ENCODE measurements at places on chromosomes 5 and 9.

DNA sequence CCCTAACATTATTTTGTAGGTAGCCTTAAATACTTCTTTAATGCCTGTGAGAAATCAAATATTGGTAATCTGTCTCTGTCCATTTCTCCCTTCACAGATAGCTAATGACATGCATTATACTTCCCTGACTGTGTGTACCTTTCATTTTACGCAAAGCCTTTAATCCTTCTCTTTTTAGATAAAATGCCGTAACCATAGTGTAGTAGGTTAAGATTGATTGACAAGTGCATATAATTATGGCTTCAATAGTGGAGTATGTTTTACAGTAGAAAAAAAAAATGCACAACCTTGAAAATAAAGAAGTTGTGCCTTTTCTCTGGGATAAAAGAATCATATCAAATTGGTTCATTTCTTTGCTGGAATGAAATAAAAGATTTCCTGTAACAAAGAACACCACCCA lies 559.6 kb upstream of the GRAMD2B start:
- DNase-seq: no peak

DNA sequence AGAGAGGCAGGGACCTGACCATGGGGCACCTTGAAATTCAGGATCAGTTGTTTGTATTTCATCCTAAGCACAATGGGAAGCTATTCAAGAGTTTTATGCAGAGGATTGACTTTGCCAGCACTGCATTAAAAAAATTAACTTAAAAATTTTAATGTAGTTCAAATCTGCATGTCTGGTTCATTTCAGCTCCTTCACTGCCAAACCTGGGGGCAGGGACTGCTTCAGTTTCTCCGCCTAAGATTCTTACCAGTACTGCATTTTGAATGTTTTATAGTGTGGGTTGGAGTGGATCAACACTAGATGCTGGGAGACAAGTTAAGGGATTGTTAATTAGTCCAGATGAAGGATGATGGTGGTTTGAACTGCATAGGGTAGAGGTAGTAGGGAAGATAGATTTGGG lies 15.7 kb upstream of the MSMP start:
- DNase-seq: no peak

GRCh38 chr5:87421307-87421706 lies 8.6 kb upstream of the CCNH start:
- no peak for DNase-seq

- no peak for DNase-seq
Measured at GRCh38 chr9:126114409-126114760, 212.2 kb upstream of the MVB12B start.

GRCh38 chr5:34498572-34498971 lies 157.6 kb upstream of the RAI14 start:
- no peak for DNase-seq

GRCh38 chr5:68149189-68149588 lies 66.4 kb upstream of the PIK3R1 start:
- DNase-seq: no peak

- no peak for DNase-seq
Measured at GRCh38 chr9:121950441-121950840, 142.7 kb downstream of the TTLL11 start.

DNA sequence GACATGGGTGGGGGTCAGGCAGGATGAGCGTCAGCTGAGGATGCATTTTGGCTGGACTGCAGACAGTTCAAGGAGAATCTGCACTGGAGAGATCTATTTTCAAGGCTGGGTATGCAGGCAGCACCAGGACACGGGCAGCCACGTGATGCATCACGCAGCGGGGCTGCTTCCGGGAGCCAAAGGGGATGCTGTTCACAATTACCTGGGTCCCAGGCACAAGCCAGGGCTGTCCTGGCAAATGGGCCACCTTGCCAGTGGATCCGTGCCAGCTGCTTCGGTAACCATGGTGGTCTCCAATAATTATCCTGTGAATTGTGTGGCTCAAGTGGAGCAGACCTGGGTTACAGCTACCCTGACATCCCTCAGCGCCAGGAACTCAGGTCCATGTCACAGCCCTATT lies 17.5 kb downstream of the DBH start:
- no peak for DNase-seq

DNA sequence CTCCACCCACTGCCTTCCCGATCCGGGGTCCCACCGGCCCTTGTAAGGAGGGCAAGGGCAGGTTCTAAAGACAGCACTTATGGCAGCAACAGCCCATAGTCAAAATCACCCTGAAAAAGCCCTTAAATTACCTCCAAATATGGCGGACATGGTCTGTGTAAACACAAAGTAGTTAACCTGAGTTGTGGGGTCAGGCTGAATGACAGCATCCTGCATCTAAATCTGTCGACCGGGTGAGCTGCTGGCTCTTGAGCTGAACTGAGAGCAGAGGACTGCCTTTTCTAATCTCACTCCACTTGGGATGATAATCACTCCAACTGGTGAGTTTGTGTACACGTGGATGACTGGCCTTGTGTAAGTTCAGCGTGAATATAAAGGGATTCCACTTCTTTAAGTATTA lies 249.6 kb downstream of the DENND1A start:
- DNase-seq: no peak

- peak; percentile 29 for DNase-seq
Measured at GRCh38 chr5:77180167-77181081, 30.1 kb upstream of the PDE8B start.

DNA sequence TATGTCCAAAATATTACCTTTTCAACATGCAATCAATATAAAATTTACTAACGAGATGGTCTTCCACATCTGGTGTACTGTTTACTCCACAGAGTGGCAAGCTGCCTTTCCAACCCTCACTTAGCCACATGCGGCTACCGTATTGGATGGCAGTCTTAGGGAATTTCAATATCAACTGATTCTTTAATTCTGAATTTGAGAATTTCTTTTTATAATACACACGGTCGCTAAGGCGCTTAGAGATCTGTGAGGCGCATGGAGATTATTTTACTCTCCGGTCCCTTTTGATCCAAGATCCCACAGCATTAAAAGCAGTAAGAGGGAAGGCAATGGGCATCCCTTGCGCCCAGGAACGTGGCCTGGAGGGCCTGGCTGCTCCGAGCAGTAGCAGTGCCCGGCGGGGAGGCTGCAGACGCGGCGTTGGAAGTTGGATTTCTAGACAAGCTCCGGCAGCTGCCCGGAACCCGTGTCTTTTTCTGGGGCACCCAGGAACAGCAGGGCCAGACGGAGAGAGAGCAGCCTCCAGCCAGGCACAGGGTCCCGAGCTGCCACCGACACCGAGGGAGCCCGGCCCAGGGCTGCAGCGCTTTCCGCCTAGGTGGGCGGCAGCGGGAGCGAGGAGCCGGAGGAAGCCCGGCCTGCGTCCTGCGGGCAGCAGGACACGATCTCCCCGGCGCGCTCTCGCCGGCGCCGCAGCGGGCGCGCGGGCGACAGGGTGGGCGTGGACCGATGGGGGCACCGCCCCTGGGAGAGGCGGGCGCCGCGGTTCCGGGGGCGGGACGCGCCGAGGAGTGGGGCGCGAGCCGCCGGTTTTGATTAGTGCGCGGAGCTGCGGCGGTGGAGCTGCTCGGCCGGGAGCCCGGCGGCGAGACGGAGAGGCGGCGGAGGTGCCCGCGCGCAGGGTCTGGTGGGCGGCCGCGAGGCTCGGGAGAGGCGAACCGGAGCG lies at the start of gene UGCG:
Gene UGCG (plus strand): TSS at position 819 of the 946 bp plus-strand sequence. CDS start 402 bp downstream, outside the sequence.
- peak; percentile 96 for DNase-seq

GRCh38 chr5:105101577-105101976 lies 1539.0 kb upstream of the NUDT12 start:
- peak; percentile 62 for DNase-seq

GRCh38 chr5:6448622-6449464 lies at the start of gene UBE2QL1:
Gene UBE2QL1, plus strand, starts transcription at chr5:6448859. Its CDS starts 35 bp downstream, at chr5:6448894.
- peak; percentile 22 for DNase-seq

DNA sequence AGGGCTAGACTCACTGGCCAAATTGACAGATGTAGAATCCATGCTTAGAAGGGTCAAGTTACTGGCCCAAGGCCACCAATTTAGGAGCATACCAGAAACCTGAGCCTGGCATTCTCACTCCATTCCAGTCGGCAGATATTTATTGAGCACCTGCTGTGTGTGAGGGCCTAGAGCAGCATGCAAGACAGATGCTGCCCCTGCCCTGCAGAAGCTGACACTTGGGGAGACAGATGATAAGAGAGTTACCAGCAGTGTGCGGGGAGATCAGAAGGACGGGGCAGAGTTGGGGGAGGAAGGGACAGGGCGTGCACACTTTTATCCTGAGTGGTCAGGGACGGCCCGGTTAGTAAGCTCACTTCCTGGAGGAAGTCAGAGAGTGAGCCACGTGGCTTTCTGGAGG lies 111.5 kb upstream of the RAPGEF1 start:
- peak; percentile 45 for DNase-seq

DNA sequence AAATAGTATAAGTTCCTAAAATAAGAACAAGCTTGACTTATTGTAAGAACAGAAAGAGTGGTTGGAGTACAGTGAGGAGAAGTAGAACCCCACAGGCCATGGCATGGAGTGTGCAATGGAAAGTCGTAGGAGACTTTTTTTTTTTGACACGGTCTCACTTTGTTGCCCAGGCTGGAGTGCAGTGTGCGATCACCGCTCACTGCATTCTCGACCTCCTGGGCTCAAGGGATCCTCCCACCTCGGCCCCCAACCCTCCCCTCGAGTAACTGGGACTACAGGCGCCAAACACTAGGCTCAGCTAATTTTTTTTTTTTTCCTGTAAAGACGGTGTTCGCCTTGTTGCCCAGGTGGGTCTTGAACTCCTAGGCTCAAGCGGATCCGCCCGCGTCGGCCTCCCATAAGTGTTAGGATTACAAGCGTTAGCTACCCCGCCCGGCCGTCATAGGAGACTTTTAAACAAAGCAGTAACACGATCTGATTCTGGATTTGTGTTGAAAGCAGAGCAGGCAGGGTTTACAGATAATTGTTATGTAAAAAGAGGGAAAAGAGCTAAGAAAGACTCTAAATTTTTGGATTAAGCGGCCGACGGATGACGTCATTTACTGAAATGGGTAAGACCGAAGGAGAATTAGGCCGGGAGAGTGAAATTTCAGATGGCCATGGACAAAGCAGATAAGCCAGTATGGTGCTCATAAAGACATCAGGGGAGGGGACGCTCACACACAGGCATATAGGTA lies 752 bp downstream of the TSTD2 start:
- DNase-seq: peak; percentile 89

DNA sequence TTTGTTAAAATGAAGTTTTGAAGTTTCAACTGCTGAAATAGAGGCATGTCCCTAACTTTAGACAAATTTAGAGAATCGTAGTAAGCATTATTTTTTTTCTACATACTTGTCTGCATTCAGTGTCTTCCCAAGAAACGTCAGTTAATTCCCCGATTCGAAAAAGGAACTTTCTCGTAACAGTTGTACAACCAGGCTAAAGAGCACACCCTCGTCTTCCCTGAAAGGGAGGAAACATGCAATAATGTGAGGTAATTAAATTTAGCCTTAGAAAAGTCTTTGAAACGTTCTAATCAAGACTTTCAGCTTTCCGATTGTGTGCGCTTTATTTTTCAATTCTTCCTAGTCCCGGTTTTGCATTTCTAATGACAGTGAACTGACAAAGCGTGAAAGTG lies 374 bp upstream of the SLC1A3 start:
- no peak for DNase-seq

GRCh38 chr5:2847608-2848007 lies 96.1 kb upstream of the IRX2 start:
- DNase-seq: no peak

DNA sequence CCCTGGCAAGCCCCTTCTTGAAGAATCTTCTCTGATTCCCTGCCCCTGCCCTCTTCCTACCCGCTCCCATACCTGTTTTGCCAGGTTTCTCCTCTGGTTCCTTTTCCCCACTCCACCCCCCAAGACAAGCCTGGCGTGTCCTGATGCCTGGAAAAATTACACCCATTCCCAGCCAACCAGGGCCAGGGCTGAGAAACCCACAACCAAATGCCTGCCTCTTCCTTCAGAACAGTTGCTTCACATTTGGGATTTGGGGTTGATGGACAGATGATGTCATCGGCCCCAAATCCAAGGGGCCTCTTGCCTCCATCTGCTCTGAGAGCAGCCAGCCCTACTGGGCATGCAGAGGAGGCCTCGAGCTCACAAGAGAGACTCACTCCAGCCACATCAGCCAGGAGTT lies 8.8 kb upstream of the NEK6 start:
- peak; percentile 84 for DNase-seq

- DNase-seq: no peak
Measured at GRCh38 chr5:157520911-157521703, 54.5 kb downstream of the ADAM19 start.

GRCh38 chr9:77667151-77667550 lies 19.0 kb upstream of the GNA14 start:
- no peak for DNase-seq

DNA sequence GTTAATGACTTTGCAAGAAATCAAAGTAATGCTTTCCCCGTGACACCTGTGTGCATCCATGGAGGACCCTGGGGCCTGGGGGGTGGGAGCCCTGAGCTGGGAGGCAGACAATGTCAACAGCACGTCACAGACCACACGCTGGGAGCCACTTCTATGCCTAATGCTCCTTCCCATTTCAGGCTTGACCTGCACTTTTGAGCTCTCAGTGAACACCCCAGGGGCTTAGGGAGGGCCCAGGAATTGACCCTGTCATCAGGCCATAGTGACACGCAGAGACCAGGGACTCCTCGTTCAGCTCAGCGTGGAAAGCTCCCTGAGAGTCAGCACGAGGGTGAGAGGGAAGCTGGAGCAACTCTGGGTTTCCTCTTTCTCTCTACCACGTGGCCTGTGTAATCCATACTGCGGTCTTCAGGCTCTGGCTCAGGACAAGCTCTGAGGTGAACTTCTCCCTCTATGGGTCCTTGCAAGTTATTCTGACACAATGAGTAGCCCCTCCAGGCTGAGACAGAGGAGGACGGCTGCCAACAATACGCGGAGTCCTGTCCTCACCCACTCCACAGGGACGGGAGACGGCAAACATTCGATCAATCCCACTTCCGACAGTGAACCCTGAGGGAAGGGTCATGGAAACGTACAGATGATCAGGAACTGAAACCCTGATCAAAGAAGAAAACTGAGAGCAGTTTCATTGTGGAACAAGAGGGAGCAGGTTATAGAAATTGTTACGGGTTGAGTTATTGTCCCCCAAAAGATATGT lies 130.8 kb upstream of the IRX4 start:
- peak; percentile 14 for DNase-seq

- no peak for DNase-seq
Measured at GRCh38 chr5:170289121-170289520, 8.5 kb downstream of the LCP2 start.

DNA sequence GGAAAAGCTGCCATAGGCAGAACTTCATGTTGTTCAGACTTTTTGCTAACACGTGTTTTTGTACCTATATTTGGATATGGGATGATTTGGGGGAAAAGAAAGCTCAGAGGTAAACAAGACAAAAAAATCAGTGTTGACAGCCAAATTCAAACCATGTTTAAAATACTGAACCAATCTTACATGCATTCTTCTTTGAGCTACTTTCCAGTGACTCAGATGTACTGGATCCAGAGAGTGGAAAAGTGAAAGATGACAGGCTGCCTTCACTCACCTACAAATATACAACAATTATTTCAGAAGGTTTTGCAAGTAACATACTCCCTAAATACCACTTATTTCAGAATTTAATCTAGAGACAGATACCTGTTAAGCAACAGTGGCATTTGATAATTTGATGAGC lies 165.7 kb downstream of the MPDZ start:
- DNase-seq: peak; percentile 7

- DNase-seq: no peak
Measured at GRCh38 chr9:131100445-131100844, 4.1 kb downstream of the AIF1L start.

GRCh38 chr5:133256276-133256675 lies 204.5 kb downstream of the HSPA4 start:
- DNase-seq: no peak
